ENCODE measurements at places on chromosomes 7 and 10.

DNA sequence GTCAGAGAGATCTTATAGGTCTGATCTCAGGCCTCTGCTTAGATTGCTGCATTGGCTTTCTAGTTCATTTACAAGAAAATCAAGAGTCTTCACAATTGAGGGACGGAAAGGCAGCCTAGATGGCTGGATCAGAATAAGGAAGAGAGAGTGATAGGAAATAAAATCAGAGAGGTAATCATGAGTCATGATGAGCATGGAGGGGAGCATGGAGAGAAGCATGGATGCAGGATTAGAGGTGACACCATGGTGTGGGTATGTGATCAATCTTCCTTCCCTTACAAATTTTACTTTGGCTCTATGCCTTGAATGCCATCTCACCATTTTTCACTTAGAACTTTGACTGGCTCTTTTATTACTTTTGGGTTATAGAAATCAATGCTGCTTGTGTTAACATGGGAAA, 1.4 kb downstream of the BCCIP start:
- DNase-seq = no peak

- DNase-seq = no peak
Observed at GRCh38 chr7:121505021-121505420, 108.9 kb upstream of the FAM3C start.

GRCh38 chr10:84188815-84189214, 5.5 kb upstream of the CDHR1 start:
- no peak for DNase-seq

- no peak for DNase-seq
Observed at GRCh38 chr7:12436896-12437535, 33.4 kb upstream of the VWDE start.

DNA sequence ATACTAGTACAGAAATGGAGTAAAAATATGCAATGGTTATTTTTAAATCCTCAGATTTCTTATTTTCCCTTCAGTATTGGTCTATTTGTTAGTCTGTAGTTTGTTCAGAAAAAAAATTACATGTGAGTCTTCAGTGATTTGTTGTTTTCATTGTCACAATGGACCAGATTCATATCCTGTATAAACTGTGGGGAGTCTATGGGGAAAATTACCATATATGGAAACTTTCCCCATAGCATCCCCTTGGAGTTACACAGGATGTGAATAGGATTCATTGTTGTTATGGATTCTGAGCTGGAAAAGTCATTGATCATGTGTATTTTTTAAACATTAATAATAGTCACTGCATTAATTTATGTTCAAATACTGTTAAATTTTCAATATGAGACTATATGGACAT, 72.6 kb downstream of the ST7 start:
- no peak for DNase-seq

GRCh38 chr7:8063706-8064297, 95.2 kb downstream of the GLCCI1 start:
- no peak for DNase-seq

- DNase-seq = no peak
Observed at GRCh38 chr10:22335173-22335933, 9.9 kb upstream of the SPAG6 start.

GRCh38 chr10:4498711-4499251, 327.2 kb upstream of the AKR1E2 start:
- DNase-seq = no peak

GRCh38 chr10:104032144-104032775, 53.4 kb downstream of the COL17A1 start:
- DNase-seq = no peak

DNA sequence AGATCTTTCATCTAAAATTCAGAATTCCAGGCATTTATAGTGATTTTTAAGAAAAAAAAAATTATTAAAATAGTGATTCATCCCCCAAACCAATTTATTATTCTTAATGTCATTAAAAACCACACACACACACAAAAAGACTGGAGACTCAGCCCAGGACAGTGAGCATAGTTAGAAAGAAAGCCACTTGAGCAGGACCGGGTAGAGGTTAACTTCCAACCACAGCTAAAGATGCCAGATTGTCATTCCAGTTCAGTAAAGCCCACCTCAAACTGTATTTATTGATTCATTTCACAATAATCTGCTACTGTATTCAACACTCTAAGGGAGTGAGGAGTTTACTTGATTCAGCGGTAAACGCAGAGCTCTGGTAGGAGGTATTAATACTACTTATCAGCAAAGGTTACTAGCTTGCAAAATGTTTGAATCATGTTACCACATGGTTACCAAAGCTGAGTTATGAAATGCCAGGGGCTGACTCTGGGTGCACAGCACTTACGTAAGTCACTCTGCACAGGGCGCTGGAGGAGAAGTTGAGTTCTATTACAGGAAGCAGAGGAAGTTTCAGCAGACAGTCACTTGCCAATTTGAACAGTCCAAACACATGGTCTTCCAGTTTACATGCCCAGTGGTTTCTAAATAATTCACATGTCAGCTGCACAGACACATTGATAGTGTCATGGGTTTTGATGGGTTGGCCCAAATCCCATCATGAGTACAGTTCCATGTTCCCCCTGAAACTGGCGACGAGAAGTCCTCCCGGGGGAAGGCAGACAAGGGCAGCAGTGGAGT, 64.6 kb downstream of the KLF6 start:
- DNase-seq = no peak

DNA sequence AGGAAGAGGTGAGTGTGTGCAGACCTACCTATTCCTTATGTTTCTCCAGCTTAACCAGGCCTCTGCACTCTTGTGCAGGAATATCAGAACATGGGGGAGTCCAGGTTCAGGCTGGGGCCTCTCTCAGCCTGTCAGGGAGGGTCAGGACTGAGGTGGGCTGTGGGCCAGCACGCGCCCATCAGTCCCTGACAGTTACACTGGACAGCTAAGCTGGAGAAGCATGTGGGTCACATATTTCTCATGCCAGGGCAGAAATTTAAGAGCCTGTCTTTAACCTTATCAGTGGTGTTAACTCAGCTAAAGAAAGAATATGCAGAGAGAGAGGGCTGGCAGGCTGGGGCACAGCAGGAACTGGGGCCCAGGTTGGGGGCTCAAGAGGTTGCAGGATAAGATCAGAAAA, 8.7 kb upstream of the POLD2 start:
- DNase-seq = no peak

- no peak for DNase-seq
Observed at GRCh38 chr7:128410451-128410753, 620 bp upstream of the IMPDH1 start.

GRCh38 chr7:30654296-30655090, 27.8 kb downstream of the CRHR2 start:
- DNase-seq = no peak

GRCh38 chr7:36931892-36932291, 207.6 kb upstream of the AOAH start:
- no peak for DNase-seq

DNA sequence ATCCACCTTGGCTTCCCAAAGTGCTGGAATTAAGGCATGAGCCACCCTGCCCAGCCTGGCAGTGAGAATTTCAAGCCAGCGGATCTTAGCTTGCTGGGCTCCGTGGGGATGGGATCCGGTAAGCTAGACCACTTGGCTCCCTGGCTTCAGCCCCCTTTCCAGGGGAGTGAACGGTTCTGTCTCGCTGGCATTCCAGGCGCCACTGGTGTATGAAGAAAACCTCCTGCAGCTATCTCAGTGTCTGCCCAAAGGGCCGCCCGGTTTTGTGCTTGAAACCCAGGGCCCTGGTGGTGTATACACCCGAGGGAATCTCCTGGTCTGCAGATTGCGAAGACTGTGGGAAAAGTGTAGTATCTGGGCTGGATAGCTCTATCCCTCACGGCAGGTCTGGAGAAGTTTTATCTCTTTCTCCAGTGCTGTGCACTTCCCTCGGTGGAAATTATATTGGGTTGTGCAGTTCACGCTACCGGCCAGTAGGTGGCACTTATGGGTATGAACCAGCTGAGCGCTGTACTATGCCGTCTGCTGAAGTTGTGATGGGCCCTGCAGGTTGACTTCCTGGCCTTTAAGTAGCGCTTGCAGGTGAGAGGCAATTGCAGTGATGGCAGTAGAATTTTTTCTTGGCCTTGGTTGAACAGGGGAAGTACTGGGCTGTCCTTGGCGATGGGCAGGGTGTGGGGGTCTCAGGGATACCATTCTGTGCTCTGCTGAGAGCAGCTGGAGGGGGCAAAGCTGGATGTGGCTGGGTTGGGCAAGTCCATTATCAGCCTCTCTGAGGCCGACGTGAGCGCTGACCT, 138.0 kb upstream of the MTPN start:
- DNase-seq = peak; percentile 61

DNA sequence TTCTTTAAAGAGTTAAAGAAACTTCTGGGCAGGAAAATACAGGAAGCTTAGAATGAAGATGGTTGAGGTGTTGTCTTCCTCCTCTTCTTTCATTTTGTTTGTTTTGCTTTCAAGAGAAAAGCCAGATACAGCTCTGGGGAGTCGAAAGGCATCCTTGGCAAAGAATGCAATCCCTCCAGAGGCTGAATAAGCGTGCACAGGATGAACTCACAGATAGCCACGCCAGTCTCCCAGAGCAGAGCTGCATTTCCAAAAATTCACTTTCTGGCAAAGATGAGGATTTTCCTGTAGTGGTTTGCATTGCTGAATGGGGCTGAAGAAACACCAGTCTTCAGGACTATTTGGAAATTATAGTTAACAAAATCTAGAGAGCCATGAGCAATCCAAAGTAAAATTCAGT, 336.4 kb downstream of the NRG3 start:
- no peak for DNase-seq

GRCh38 chr7:147941381-147941780, 649.2 kb upstream of the C7orf33 start:
- no peak for DNase-seq

- no peak for DNase-seq
Observed at GRCh38 chr7:151754142-151754590, 122.7 kb downstream of the PRKAG2 start.

GRCh38 chr7:101605611-101606497, 23.2 kb downstream of the MYL10 start:
- DNase-seq = no peak

DNA sequence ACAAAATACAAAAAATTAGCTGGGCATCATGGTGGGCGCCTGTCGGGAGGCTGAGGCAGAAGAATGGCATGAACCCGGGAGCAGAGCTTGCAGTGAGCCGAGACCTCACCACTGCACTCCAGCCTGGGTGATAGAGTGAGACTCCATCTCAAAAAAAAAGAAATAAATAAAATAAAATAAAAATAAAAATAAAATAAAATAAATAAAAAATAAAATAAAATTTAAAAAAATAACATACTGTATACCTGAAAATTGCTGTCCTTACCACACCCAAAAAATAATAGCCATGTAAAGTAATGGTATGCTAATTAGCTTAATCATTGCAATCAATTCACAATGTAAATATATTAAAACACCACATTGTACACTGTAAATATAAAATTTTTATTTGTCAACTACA, 3.4 kb downstream of the ZC3HAV1L start:
- DNase-seq = no peak

DNA sequence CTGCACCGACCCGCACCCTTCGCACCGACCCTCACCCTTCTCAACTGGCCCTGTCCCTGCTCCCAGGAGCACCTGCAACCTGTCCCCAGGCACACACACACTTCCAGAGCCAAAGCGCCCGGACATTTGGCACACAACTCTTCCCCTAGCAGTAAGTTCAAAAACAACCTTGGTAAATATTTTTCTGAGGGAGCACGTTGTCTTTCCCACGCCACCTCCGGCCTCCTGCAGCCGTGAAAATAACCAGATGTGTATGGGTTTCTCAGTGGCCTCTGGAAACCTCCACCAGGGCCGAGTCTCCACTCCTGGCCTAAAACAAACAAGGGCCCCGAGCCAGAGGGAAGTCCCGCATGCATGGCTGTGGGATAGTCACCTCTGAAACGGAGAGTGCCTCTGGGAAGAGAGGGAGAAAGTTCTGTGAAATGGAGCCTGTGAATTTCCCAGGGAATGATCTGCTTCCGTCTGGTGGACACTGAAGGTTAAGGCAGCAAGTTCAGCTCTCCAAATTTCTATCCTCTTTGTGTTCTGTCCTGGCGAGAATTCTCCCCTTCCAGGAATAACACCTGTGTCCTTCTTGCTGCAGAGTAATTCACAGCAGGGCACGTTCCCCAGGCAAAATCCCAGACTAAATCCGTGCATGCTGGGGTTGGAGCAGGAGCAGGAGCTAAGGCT, 15.8 kb downstream of the PODXL start:
- DNase-seq = no peak

DNA sequence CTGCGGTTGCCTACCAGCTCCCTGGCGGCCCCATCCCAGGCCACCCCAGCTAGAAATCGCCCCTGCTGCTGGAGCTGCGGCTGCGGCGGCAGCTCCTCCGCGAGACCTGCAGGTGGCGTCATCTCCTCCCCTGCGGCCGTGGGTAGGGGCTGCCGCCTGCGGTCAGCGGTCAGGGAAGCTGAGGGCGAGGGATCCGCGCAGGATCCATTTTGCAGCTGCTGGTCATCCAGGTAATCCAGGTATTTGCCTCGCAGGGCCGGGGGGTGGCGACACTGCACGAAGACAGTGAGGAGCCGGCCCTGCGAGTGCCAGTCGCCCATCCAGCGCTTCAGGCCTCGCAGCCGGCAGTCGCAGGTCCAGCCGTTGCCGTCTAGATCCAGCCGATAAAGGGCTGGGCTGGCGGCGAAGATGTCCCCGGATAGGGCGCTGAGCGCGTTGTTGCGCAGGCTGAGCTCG, 1.5 kb downstream of the TRIL start:
- no peak for DNase-seq

DNA sequence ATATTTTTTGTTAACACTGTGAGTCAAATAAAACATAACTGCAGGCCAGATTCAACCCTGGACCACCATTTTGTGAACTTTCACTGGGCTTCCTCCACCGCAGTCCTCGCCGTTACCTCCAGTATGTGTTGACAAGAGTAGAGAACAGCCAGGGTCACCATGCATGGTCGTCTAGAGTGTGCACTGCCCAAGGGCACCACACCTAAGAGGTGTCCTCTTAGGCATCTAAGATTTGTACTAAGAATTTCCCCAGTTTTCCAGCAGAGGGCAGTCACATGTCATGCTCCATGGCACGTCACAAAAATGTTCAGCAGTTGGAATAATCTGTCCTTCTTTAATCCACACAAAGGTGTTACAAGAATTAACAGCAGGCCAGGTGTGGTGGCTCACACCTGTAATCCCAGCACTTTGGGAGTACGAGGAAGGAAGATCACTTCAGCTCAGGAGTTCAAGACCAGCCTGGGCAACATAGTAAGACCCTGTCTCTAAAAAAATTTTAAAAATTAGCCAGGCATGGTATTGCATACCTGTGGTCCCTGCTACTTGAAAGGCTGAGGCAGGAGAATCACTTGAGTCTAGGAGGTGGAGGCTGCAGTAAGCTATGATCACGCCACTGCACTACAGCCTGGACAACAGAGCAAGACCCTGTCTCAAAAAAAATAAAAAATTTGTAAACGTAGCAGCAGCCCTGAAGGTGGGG, 71.2 kb upstream of the FOXK1 start:
- DNase-seq = peak; percentile 28

GRCh38 chr10:33901166-33901565, 566.7 kb upstream of the NRP1 start:
- no peak for DNase-seq

GRCh38 chr7:25235471-25235870, 7.2 kb upstream of the NPVF start:
- no peak for DNase-seq
